WTC11 (cell line): ENCODE measurements at places on chromosomes 16 and 17.

GRCh38 chr17:58313815-58314705 lies 14.5 kb downstream of the TSPOAP1 start:
- DNase-seq, result no peak

DNA sequence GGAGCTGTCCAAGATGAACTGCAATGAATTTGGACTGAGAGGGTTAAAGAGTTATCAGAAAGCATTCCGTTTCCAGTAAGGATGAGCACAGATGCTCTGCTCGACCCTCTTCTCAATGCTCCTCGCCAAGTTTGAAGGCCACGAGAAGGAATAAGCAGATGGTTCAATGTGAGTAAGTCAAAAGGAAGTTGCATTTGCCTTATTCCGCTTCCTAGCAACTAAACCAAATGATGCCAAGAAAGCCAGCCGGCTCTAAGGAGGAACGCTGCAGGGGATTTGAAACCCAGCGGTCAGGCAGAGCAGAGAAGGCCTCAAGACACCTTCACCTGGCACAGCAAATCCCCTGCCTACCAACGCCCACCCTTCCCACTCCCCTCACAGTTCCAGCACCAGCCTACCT lies 52.1 kb upstream of the CNEP1R1 start:
- no peak for DNase-seq

DNA sequence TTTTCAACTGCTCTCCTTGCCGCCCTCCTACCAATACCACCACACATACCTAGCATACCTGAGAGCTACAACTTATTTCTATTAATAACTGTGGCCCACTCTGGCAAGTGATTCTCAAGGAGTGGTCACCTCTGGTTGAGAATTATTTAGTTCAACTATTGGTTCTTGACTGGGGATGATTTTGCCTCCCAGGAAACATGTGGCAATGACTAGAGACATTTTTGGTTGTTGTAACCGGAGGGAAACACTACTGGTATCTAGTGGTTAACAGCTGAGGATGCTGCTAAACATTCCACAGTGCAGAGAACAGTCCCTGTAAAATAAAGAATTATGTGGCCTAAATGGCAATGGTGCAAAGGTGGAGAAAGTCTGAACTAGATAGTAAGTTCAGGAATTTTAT lies 96.7 kb downstream of the TRIM37 start:
- no peak for DNase-seq

DNA sequence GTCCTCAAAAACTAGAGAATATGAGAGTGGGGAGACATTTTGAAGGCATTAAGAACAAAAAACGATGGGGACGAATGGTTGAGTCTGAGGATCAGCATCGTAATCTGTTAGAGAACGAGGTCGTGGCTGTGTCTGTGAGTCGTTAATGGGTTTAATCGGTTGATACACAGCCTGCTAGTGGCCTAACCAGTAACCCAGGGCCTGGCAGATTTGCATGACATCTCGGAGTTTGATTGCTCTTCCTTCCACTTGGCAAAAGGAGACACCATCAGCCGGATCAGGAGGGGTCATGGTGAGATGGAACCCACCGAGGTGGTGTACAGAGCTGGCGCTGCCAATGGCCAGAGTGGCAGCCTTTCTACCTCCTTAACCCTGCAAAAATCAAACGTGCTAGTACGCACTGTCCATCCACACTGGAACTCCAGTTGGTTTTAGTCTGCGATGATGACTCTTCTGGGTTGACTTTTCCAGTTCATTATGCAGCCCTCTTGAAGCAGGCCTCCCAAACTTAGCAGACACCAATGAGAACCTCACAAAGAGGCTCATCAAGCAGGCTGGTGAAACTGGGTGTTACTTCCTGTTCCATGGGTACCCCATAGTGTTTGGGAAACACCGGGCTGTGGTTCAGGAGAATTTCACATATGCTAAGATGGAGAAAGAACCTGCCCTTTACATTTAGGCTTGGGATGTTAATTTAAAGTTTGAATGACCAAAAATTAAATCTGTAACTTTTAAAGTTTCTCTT lies 4.1 kb downstream of the HS3ST3B1 start:
- DNase-seq, result no peak
